Activated T-cell treated with anti-CD3 and anti-CD28 coated beads, Interleukin-2, amount 50 U/mL, for 72 hours (primary cell): ENCODE measurements at places on chromosomes 11 and 22.

DNA sequence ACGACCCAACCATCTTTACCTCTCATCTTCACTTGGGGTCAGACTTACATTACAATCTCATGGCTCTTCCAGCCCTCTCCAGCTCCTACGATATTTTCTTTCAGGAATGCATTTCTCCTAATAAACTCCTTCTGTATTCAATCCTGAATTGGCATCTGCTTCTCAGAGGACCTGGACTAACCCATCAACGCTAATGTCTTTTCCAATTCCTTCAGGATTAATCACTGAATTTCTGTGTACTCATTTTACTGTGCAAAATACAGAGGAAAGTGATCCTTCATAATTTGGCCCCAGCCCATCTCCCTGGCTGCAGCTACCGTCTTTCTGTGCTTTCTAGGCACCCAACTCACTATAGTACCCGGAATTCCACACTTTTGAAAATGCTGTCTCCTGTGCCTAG, 239.2 kb downstream of the METTL15 start:
- peaks cover 7% of the 10 kb centered on the region for H3K4me1 ChIP-seq
- no peak overlapping the region for H3K4me3 ChIP-seq
- no peak overlapping the region for H3K27ac ChIP-seq
- no peaks in the 10 kb centered on the region for H3K36me3 ChIP-seq
- H3K27me3 ChIP-seq: no peaks in the 10 kb centered on the region

GRCh38 chr11:59158206-59159068, 13.5 kb upstream of the DTX4 start:
- peaks cover 18% of the 10 kb centered on the region for H3K27me3 ChIP-seq
- H3K36me3 ChIP-seq: no peaks in the 10 kb centered on the region
- H3K4me1 ChIP-seq: peaks cover 12% of the 10 kb centered on the region
- peak; percentile 52 for DNase-seq

GRCh38 chr11:86699040-86699791, 26.8 kb upstream of the ME3 start:
- no peak overlapping the region for H3K27ac ChIP-seq
- H3K27me3 ChIP-seq: peaks cover 6% of the 10 kb centered on the region
- no peak for DNase-seq
- no peaks in the 10 kb centered on the region for H3K36me3 ChIP-seq

GRCh38 chr11:129703846-129704245, 111.8 kb upstream of the TMEM45B start:
- H3K4me1 ChIP-seq: no peaks in the 10 kb centered on the region
- H3K36me3 ChIP-seq: no peaks in the 10 kb centered on the region
